Left ventricle myocardium inferior (tissue), 1 donor: ENCODE measurements at places on chromosomes 7 and 10. TPM values are rescaled to one million over a fixed set of nuclear protein-coding genes. Genes with fewer than 3 reads are reported as not detected.
A peak's percentile ranks its signal among the peaks of the same experiment; 100 is the strongest.

DNA sequence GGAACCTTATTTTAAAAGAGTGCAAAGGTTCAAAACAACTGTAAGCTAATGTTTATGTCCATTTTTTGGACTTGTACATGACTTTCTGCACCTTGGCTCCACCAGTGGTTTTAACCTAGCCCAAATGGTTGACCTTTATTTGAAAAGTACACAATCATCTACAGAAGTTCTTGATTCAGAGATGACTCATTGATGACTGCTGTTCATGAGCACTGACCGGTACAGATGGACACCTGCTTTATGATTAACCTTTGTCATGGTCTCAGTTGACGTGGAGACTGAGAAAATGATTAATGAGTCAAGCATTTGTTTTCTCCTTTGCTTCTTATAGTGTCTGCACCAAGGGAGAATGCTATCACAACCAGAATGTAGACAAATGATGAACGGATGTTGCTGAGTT is 55.7 kb upstream of the PTER start:
- no peak for DNase-seq

- no peak for DNase-seq
Measured at GRCh38 chr10:75544386-75544785, 113.0 kb downstream of the LRMDA start.

DNA sequence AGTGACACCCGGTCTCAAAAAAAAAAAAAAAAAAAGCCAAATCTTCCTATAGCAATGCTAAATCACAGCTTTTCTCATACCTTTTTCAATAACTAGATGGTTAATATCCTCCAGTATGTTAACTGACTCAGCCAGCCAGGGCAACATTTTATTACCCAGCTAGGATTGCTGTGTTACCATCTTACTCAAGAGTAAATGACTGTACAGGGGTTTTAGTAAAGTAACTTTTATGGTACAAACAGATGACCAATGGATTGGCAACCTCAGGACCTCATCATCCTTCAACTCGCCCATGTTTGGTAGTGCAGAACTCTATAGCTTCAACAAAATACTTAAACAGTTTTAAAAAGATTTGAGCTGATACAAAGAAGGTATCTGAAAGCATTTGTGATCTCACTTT is 59.5 kb downstream of the HBP1 start:
- no peak for DNase-seq

The MGMT gene
- 15.4 TPM for total RNA-seq

DNA sequence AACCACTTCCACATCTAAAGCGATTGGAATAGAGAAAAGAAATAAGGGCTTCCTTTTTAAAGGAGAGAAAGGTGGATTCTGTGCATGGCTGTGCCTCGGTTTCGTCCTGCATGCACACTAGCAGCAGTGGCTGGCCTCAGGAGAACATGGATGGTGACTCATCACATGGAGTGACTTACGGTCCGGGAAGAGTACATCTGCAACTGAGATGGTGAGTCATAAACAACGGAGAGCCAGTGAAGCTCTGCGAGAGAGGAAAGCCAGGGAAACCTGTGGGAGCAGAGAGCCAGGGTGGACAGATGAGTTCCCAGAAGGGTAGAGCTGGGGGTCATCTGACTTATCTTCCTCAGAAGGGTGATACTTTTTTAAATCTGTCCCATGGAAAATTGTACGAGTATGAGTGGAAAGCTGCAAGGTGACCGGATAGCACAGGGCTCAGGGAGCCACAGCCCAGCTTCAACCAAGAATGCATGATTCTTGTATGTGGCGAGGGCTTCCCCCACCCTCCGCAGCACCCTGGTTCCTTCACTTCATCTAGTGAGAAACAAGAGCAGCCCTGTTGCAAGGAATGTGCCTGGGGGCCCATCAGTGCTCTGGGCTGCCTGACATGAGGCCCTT is 259.1 kb downstream of the KLF6 start:
- peak; percentile 28 for DNase-seq

GRCh38 chr7:96233528-96234154 is 88.3 kb downstream of the SLC25A13 start:
- DNase-seq, result no peak

The LIPK gene
- total RNA-seq, result not detected

The AMPH gene
- total RNA-seq, result 2.6 TPM

DNA sequence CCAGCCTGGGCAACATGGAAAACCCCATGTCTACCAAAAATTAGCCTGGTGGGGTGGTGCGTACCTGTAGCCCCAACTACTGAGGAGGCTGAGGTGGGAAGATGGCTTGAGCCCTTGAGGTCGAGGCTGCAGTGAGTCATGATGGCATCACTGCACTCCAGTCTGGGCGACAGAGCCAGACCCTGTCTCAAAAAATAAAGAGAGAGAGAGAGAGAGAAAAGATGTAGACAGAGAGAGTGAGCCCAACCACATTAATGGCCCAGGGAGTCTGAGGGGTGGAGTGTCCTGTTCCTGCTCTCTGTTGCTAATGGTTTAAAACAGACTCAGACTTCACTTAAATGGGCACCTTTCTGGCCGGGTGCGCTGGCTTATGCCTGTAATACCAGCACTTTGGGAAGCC is 455.7 kb upstream of the GALNT17 start:
- DNase-seq, result no peak

DNA sequence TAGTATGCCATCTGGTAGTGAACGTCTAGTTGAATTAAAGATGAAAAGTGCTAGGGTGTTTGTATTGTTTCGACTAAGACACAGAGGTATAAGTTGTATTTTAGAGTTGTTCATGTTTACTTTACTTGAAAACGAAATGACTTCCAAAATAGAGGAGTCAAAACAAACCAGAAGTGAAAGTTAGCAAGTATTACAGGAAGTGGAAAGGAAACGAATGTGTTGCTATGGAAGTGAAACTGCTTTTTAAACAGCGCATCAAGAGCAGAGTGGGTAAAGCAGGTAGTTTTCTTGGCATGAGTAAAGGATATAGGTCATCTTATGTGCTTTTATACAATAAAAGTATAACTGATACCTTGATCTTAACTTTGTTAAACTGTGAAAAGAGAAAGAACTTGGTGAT is 20.0 kb upstream of the GALNTL5 start:
- no peak for DNase-seq

- no peak for DNase-seq
Measured at GRCh38 chr10:128180843-128181242, 54.6 kb upstream of the MKI67 start.

The AOC1 gene
- total RNA-seq, result 0.36 TPM

- DNase-seq, result no peak
Measured at GRCh38 chr7:117665368-117665767, 185.5 kb downstream of the CFTR start.

The VPS37D gene
- total RNA-seq, result 3.1 TPM

The IQUB gene
- 0.38 TPM for total RNA-seq

DNA sequence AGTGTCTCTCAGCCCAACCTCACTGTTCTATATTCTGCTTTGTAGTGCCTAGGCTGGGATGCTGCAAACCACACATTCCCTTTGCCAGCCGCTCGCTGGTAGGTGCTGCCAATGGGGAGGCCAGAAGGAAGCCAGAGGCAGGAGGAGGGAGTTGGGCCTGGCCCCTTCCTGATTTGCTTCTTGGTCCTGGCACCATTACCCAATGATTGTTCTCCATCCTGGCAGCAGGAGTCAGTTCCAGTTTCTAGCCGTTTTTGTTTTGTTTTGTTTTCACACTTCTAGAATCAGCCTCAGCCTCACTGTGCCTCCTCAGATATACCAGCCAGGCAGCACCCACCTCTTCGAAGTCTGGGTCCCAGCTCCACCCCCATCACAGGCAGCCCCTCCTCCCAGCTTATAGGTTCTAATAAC is 27.4 kb upstream of the LOXL4 start:
- DNase-seq, result no peak

GRCh38 chr10:77084431-77085144 is 553.0 kb downstream of the KCNMA1 start:
- DNase-seq, result peak; percentile 40

GRCh38 chr10:65312876-65313275 is 1613.0 kb upstream of the LRRTM3 start:
- no peak for DNase-seq

GRCh38 chr10:32878646-32879045 is 79.4 kb downstream of the ITGB1 start:
- no peak for DNase-seq

DNA sequence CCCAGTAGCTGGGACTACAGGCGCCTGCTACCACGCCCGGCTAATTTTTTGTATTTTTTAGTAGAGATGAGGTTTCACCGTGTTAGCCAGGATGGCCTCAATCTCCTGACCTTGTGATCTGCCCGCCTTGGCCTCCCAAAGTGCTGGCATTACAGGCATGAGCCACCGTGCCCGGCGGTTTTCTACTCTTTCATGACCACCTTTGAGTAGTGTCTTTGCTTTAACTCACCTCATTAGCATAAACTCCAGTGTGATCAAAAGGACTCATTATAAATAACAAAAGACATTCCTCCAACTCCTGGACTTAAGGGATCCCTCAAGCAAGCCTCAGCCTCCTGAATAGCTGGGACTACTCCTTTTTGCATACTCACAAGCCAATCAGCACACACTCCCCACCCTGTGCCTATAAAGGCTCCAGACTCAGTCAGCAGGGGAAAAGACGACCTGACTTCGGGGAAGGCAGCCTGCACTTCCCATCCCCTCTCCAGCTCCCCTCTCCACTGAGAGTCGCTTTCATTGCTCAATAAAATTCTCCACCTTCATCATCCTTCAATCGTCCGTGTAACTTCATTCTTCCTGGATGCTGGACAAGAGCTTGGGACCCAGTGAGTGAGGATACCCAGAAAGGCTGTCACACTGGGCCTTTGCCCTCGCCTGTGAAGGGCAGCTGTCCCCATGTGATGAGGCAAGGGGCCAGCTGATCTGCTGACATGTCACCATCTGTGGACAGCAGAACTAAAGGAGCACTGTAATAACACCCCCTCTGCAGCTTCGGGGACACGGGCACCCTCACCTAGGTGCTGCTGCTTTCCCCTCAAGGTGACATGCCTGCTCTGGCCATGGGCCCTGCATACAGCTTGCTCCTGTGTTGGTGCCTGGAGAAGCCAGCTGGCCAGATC is 35.0 kb upstream of the EIF4H start:
- DNase-seq, result peak; percentile 42

- no peak for DNase-seq
Measured at GRCh38 chr10:1419796-1420610, 317.3 kb downstream of the ADARB2 start.

The RPEL1 gene
- total RNA-seq, result not detected

The AOAH gene
- 1.9 TPM for total RNA-seq
